ENCODE measurements at places on chromosomes 6 and 20.

DNA sequence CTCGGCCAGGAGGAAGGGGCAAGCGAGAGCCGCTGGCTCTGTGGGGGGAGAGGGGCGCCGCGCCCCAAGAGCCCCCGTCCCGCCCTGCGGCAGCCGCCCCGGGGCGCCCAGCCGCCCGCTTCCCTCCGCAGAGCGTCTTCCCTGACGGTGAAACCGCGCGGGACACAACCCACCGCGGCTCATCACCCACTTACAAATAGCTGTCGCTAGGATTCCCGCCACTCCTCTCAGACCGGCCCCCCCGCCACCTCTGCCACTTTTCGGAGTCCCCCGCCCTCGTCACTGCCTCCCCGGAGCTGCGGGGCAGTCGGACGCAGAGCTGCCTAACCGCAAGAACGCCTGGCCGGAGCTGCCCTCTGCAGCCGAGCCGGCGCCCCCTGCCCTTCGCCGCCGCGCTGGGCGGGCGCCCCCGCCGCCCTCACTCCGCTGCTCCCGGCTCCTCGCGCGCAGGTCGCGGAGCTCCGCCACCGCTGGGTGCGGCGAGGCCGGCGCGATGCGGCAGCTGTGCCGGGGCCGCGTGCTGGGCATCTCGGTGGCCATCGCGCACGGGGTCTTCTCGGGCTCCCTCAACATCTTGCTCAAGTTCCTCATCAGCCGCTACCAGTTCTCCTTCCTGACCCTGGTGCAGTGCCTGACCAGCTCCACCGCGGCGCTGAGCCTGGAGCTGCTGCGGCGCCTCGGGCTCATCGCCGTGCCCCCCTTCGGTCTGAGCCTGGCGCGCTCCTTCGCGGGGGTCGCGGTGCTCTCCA lies at the start of gene SLC35D3:
Gene SLC35D3, plus strand, starts transcription at position 366 of the 749 bp plus-strand sequence. Its CDS starts 128 bp downstream, at position 494.
- no peak for DNase-seq

GRCh38 chr20:58402827-58403226 lies 13.8 kb downstream of the VAPB start:
- DNase-seq, result no peak

- no peak for DNase-seq
These were observed 272.9 kb upstream of the SUPT3H start for GRCh38 chr6:45650524-45651135.

DNA sequence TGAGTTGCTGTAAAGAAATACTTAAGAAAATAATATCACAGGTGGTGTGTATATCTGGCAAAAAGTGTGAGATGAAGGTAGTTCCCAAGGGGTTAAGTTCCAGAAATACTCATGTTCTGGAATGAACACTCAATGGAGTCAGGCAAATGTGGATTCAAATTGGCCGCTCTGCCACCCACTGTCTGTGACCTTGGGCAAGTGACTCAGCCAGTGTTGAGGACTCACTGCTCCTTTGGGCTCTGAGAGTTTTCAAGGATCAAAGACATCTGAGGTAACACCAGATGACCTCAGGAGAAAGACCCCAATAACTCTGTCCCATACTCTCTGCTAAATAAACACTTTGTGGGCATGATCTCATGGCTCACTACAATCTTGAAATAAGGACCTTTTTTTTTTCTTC lies 59.2 kb upstream of the EYA2 start:
- DNase-seq, result no peak

DNA sequence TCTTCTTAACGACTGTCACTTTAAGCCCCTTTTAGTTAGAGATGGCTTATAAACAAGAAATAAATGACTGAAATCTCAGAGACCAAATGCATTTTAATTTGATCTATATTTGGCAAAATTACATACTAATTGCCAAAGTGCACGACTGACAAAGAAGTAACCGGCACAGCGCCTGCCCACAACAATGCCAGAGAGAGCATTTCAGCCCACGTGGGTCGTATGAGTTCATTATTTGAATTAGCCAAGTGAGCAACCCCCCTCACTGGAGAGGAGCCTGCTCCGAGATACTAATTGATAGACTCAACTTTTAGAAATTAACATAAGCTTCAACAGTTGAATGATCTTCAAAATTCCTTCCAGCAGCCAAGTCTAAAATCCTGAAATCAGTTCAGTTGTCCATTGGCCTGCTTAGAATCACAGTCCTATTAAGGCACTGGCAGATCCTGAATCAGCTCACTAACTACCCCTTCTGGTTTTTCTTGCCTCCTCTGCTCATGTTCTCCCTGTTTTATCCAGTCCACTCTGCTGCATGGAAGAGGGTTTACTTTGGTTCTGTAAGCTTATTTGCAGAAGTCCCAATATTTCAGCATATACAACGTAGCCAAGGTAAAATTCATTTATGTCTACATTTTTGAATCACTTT lies 519.1 kb upstream of the AGPAT4 start:
- DNase-seq, result no peak

DNA sequence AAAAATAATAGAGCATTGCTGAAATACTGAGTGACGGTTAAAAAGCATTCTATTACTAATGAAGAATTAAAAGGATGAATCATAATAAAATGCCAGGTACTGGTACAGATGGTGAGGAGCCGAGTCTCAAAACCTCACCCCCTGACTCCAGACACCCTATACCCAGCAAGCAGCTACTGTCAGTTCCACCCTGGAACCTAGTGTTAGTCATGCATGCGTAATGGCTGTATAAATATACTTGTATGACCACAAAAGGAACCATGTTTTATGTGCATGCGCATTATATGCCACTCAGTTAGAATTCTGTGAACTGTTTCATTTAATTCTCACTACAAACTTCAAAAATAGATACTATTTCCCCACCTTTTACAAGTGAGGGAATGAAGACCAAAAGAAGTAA lies 568.7 kb upstream of the RNF217 start:
- no peak for DNase-seq

DNA sequence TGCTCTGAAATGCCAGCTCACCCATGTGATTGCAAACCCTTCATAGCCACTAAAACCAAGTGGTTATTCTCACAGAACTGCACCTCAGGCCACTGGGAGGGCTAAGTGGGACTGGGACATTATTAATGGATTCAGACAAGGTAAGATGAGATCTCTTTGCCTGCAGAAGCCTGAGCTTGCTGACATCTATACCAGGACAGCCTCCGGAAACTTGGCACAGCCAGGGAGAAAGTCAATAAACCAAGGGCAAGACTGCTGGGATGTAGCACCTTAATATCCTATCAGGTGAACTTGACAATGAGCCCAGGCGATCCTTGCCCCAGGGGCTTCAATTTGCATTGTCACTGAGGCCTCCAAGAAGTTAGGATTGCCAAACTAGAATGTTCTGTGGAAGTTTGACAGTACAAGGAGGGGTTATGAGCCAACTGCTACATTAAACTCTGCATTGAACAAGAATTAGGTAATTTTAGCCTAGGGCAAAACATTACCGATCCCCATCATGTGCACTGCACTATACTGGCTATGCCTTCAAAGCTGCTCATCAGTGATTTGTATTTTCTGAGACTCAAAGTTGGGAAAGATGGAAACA lies 60.1 kb upstream of the RALGAPA2 start:
- DNase-seq, result no peak

GRCh38 chr6:118725944-118726343 lies 74.6 kb upstream of the CEP85L start:
- DNase-seq, result peak; percentile 70

- DNase-seq, result no peak
These were observed 669 bp upstream of the PEX6 start for GRCh38 chr6:42979523-42980177.

DNA sequence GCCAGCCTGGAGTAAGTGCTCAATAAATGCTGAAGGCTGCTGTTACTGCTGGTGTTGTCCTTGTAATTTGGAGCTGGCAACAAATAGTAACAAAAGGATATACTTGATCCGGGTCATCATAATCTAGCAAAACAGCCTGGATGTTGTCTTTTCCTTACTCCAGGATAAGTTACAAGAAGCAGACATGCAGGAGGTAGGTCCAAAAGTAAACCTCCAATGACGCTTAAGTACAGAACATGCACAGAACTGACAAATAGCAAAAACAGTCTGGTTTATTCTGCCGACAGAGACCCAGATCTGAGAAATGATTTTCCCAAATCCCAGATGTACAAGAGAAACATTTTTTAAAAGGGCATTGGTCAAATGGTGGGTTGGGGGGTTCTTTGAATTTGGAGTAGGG lies 93.0 kb upstream of the KCNK16 start:
- no peak for DNase-seq

DNA sequence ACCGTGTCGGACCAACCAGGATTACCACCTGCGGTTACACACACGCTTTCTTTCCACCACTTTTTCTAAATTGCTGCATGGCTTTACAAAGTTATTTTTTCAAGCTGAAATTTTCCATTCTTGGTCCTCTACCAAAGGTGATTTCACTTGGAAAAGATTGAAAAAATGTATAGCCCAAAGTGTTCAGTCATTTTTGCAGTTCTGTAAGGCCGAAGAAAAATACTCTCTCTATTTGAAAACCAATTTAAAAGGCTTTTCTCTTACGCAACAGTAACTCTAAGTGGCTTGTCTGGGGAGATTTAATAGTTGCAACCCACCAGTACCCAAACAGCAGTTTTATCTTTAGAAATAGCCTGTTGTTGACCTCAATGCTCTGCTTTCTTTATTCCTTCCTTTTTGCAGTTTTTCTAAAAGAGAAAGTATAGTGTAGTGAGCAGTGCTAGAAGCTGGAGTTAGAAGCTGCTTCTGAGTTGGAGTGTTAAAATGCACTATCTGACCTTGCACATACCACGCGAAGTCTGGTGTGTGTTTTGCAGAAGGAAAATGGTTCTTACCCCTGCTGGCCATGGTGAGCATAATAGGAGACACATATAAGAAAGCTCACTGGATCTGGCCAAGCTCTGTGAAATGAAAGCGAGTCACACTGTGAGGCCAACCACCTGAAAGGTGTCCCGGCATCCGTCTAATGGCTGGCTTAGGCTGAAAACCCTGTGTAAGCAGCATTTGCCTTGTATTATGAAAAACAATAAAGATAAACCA lies 271.6 kb upstream of the PRND start:
- DNase-seq, result no peak

- peak; percentile 26 for DNase-seq
These were observed 1.4 kb downstream of the BTN1A1 start for GRCh38 chr6:26501482-26501986.

- DNase-seq, result peak; percentile 14
These were observed 28.7 kb downstream of the SDCBP2 start for GRCh38 chr20:1300083-1300840.

DNA sequence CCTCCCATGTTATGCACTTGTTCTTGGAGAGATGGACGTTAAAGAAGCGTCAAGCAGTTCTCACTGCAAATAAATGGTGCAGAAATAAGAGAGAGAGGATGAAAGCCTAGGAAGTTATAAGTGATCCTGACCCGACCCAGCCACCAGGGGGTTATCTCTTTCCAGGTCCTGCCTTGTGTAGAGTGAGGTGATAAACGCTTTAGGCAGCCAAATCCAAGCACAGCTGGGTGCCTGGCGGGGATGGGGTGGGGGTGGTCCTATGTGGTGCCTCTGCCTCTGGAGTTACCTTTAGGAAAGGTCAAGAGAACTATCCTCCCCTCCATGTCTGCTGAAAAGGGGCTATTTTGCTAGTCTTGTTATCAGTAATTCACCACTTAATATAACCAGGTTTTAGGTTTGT lies 9.2 kb upstream of the TFAP2A start:
- DNase-seq, result no peak

- no peak for DNase-seq
These were observed 1.2 kb upstream of the CD164 start for GRCh38 chr6:109383438-109383940.

GRCh38 chr20:17456279-17456678 lies 74.9 kb downstream of the BFSP1 start:
- no peak for DNase-seq

DNA sequence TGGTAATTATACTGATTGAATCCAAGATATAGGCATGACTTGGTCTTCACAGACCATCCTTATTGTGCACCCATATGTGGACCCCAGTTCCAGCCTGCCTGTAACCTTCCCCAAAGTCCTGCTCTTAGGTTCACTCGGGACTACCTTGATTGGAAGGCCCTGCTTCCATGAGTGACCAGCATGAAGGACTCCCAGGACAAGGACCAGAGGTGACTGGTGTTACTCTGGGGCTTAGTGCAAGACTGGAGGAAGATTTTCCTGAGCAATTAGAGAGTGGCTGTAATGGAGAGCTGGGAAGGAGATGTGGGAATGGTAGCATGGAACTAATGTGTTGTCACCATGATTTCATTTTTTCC lies 15.1 kb downstream of the BRD2 start:
- no peak for DNase-seq

- DNase-seq, result no peak
These were observed 54.9 kb downstream of the MYH7B start for GRCh38 chr20:35010405-35011192.

DNA sequence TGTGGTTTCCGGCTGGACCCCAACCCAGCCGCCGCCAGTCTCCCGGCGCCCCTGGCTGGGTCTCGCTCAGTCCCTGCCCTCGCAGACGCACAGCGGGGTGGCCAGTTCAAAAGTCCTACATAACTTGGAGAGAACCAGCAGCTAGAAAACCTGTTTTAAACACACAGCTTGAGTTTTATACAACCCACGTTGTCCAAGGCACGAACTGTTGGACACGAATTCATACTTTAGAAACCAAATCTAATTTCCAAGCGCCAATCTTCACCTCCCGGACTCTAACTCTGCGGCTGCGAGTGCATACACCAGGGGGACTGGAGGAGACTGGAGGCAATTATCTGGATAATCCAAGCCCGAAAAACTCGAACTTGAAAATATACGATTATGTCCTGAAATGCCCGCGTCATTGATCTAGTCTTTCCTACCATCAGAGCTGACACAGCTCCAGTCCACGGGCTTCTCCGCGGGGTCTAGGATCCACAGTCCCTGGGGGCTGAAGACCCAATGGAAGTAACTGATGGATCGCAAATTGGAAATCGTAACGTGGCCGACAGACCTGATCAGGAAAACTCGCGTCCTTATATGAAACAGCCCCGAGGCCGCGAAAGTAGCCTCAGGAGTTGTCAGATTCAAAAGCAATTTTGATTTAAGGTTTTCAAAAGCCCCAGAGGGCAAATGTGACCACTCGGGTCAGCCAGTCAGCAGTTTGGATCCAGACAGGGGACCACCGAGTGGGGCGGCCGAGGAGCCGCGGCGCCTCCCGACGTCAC lies 843 bp upstream of the HEY2 start:
- DNase-seq, result no peak

DNA sequence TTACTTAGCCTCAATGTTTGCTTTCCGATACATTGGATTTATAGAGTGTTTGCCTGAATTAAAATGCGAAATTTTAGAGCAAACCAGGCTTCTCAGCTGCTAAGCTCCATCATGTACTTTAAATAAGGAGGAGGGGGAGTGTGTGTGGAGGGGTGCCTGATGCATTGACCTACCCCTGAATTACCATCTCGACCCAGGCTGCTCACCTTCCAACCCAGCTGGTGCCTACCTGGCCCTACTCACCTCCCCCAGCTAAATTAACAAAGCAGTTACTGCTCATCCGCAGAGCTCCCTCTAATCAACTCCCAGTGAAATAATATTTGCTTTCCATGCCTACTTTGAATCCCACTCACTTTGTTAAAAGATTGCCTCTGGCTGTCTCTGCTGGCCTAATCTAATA lies 544.5 kb downstream of the MAFB start:
- no peak for DNase-seq
